ENCODE measurements at places on chromosomes 4 and X.
A peak's percentile ranks its signal among the peaks of the same experiment; 100 is the strongest.

GRCh38 chr4:54513204-54513603 is 144.6 kb upstream of the KIT start:
- DNase-seq: no peak

- no peak for DNase-seq
These were observed 45.3 kb downstream of the TENM3 start for GRCh38 chr4:182288534-182288933.

GRCh38 chrX:38206036-38206435 is 14.6 kb downstream of the SRPX start:
- DNase-seq: no peak

GRCh38 chr4:182724414-182724813 is 192.8 kb downstream of the DCTD start:
- peak; percentile 74 for DNase-seq
